Left lung (tissue), 14 donors: ENCODE measurements at places on chromosomes 12 and 14.

DNA sequence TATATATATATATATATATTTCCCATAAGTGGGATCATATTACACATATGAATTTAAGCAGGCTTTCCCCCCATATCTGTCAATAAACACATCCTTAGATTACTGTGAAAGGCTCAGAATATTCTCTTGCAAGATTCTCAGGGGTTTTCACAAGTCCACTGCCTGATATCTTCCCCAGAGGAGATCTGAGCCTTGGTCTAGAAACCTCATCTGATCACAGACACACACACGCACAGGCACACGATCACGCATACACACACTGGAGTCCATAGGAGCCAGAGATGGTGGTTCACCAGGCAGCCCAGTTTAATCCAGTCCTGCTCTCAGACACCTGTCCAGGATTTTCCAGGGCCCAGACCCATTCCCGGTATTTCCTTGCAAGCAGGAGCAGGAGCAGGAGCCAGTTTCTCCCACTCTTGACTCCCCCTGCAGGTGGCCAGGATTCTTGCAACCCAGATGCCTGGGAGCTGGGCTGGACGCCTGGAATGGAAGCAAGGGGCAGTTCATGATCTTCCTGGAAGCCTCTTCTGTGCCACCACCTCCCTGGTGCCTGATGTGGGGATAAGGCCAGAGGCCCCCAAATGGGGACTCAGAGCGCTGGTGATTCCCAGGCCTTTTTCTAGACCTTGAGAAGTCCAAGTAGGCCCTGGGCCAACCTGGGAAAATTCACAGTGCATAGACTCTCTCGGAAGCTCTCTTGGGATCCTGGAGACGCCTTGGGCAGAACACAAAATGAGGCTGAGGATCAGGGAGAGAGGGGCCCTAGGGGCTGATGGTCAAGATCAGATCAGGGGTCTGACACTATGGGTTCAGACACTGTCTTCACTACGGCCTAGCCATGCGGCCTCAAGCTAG, 16.5 kb upstream of the KRT78 start:
- peak; percentile 69 for DNase-seq

DNA sequence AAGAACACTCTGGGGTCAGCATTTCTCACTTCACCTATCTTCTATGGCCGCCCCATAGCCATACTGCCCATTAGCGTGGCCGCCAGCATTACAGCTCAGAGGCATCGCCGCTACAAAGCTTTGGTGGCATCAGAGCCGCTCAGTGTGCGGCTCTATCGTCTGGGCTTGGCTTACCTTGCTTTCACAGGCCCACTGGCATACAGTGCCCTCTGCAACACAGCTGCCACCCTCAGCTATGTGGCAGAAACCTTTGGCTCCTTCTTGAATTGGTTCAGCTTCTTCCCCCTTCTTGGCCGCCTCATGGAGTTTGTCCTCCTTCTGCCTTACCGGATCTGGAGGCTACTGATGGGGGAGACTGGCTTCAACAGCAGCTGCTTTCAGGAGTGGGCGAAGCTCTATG, 2.6 kb downstream of the DNAJC22 start:
- no peak for DNase-seq

DNA sequence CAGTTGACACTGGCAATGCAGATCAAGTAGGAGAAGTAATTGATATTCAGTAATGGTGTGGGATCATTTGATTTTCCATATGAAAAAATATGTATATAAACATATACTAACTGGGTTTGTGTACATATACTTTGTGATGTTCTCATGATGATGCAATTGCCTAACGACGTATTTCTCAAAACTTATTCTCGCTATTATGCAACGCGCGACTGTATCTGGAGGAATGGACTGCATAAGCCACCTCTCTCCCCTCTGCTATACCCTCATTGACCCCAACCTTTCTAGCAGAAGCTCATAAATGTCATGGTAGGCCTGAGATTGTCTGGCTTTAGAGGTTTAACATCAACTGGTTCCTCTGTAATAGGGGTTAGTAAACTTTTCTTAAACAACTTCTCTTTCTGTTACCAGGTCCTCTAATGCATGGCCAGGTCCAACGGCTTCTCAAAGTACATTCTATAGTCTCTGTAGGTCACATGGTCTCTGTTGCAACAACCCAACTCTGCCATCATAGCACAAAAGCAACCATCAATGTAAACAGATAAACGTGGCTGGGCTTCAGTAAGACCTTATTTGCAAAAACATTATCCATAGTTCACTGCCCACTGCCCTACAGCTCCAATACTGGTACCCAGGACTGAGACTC, 59.3 kb downstream of the FOXN3 start:
- DNase-seq: no peak

- DNase-seq: no peak
Observed at GRCh38 chr12:95549392-95550084, 1.7 kb downstream of the USP44 start.

- no peak for DNase-seq
Observed at GRCh38 chr12:27148791-27149190, 66.4 kb upstream of the C12orf71 start.

GRCh38 chr12:6470375-6471163, at the start of gene VAMP1:
VAMP1 (minus strand) TSS chr12:6470677; CDS start chr12:6470531, 146 bp downstream.
- peak; percentile 98 for DNase-seq

DNA sequence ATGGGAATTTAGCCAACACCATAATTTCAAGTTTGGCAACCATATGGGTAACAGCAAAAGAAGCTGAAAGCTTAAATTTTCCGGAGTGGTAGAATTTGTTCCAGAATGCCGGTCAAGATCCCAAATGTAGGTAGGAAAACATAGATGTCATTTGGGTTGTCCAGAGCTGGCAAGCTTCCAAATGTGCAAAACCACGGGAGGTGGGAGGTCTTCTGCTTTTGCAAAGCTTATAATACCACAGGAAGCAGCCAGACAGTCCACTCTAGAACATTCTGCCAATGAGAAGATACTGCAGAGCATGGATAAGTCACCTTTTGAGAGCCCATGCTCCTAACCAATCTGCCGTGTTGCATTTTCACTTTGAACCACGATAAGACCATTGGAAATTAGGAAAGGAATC, 26.4 kb upstream of the BATF start:
- DNase-seq: no peak

DNA sequence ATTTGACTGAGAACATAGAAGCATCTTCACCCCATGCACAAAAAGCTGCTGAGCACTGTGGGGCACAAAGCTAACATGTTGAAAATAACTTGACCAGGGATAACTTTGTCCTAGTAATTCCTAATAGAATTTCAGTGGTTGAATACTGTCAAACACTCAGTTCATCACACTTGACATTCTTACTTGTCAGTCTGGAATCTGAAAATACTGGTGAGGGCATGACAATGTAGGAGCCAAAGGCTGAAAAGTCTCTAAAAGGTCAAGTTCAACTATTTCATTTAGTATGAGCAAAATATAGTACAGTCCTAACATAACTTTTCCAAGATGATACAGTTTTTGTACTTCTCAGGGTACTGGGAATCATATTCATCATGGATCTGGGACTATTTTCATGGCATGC, 504.4 kb upstream of the LMO3 start:
- no peak for DNase-seq

DNA sequence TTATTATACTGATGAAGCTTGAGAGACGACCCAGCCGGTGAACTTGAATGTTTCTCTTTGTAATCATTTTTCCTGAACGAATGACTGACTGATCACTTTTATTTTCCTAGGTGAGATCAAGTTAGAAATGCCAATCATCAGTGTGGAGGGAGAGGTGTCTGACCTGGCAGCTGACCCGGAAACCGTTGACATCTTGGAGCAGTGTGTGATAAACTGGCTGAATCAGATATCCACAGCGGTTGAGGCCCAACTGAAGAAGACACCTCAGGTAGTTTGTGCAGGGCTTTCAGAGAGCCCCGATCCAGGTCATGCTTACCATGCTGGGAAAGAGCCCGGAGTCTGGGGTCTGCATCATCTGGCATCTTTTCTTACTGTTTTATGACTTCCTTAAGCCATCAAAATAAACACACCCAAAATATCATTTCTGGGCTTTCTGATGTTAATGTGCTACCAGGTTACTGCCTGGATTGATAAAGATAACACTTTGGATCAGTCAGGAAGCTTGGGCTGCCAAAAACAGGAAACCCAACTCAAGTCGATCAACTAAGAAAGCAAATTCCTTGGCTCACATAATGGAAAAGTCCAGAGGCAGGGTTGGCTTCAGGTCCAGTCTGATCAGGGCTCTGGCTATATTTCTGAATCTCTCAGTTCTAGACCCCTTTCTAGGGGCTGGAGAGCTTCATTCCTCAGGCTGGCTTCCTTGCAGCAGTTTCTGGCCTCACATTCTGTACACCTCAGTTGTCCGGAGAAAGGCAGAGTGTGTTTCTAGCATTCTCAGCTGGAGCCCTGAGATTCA, 21.1 kb downstream of the DNAH10 start:
- no peak for DNase-seq

DNA sequence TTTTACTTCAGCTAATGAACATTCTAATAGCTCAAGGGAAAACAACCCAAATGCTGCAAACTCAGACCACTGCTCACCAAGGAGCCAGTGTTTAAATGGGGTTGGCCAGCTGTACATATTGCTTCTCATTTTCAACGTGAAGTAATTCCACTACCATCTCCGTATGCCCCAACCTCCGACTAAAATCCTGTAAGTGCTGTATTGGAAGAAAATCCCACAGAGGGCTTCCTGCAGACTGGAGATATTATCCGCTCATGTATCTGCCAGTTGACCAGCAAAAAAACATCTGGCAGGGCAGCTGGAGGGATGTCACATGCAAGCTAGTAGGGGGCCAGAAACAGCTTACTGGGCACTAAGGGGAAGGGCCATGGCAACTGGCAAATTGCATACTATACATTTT, 485.0 kb downstream of the SNAPC1 start:
- DNase-seq: no peak

DNA sequence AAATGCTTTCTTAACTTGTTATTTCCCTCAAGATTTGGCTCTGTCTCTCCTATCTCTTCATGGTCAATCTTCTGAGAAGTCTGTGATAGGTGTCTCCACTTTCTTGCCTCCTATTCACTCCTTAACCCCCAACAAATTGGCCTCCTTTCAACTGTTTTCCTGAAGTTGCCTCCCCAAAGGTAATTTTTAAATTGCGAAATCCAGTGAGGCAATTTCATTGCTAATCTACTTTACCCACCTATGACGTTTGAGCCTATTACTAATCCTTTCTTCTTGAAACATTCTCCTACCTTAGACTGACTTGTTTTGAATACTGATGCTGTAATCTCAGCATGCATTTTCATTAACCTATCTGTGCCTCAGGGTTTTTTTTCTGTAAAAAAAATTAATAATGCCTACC, 6.0 kb upstream of the KCNH5 start:
- DNase-seq: no peak

GRCh38 chr12:95959107-95959506, 16.0 kb downstream of the AMDHD1 start:
- no peak for DNase-seq

GRCh38 chr14:58954901-58955861, 233.3 kb upstream of the DAAM1 start:
- no peak for DNase-seq

- no peak for DNase-seq
Observed at GRCh38 chr14:61475316-61475715, 153.9 kb downstream of the PRKCH start.

DNA sequence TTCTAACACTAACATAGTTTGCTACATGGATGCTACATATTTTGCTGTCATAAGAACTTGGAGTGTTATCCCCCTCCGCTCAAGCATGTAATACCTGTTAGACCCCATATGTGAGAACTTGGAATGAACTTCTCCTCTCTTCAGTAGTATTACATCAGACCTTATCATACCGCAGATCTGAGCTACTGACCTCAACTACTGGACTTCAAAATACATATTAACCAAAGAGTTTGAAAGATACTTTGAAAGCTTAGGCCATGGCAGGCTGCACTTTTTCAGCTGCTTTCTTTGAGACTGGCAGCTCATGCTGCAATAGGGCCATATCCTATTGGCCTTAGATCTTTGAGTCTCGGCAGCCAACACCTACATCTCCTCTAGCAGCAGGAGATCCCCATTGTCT, 74.8 kb downstream of the EEA1 start:
- DNase-seq: no peak

DNA sequence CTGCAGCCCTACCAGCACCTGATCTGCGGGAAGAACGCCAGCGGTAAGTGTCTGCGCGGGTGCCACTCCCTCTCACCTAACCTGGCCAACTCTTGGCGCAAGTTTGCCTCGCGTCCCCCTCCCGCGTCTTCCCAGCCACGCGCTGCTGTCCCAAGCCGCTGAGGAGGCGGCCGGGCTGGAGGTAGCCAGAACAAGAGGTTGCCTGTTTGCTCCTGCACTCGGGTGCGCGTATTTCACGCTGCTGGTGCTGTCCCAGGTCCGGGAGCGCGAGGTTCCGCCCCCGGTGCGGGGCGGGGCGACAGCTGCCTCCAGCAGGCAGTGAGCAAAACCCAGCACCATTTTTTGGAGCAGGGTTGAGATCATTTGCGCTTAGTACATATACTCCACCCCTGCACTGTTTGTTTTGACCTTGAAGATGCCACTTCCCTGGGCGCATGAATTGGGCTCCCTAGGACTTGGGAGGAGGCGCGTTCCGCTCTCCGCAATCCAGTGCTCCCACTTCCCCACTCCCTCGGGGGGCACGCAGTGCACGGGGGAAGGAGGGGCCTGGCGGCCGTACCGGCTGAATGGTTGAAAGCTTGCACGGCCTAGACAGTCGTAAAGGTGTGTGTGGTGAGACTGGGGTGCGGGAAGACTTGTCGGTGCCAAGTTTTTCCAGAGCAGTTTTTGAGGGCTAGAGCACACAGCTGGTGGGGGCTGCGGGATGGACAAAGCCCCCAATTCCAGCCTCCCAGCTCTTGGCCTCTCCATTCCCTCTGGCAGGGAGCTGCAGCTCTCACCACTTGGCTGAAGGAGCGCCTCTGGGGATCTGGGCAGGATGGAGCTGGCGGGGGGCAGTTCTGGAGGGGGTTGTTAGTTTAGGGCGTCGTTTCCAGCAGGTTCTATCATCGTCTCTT, 226.9 kb upstream of the CRY1 start:
- DNase-seq: no peak

DNA sequence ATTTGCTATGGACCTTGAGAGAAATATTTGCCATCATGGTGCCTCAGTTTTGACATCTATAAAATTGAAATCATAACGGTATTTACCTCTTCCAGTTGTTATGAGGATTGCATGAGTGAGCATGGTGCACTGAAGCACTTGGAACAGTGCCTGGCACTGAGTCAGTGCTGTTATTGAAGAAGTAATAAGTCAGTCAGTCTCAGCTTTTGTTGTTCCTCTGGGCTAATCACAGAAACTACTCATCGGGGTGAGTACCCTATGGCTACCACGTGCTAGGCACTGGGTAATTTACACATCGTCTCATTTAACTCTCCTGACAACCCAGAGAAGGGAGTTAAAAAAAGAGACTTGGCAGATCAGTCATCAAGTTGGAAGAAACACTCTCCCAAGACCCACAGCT, 159.5 kb upstream of the NRXN3 start:
- DNase-seq: no peak

GRCh38 chr14:54486685-54487084, 2.1 kb downstream of the GMFB start:
- DNase-seq: no peak
